ENCODE measurements at places on chromosomes 7 and 10. TPM values are rescaled to one million over a fixed set of nuclear protein-coding genes. Genes with fewer than 3 reads are reported as not detected.

The LIPN gene
- total RNA-seq, result not detected

The STAG3 gene
- total RNA-seq, result 6.3 TPM

The ERVW-1 gene
- not detected for total RNA-seq

The NKX2-3 gene
- total RNA-seq, result not detected

The ITGB8 gene
- not detected for total RNA-seq

The AZGP1 gene
- not detected for total RNA-seq

The IFIT1B gene
- not detected for total RNA-seq

The ABCC2 gene
- 3.3 TPM for total RNA-seq

The CACNA2D1 gene
- not detected for total RNA-seq

The NACAD gene
- 1.7 TPM for total RNA-seq

The MBL2 gene
- total RNA-seq, result not detected

The RNF32 gene
- 0.46 TPM for total RNA-seq

The IQUB gene
- total RNA-seq, result not detected

The SUFU gene
- 4.2 TPM for total RNA-seq

The MRLN gene
- not detected for total RNA-seq

The PKD2L1 gene
- total RNA-seq, result 0.14 TPM

The DLX6 gene
- not detected for total RNA-seq

The AKR1B15 gene
- not detected for total RNA-seq

The CPA2 gene
- total RNA-seq, result not detected

The OPN1SW gene
- total RNA-seq, result not detected

The SNCG gene
- total RNA-seq, result not detected

The C10orf95 gene
- total RNA-seq, result 0.31 TPM

The CXCL12 gene
- not detected for total RNA-seq
